OCI-M1 (cell line): ENCODE measurements at places on chromosomes 1 and 21.
A peak's percentile ranks its signal among the peaks of the same experiment; 100 is the strongest.

- DNase-seq, result no peak
Measured at GRCh38 chr1:88210103-88210787, 473.8 kb upstream of the PKN2 start.

DNA sequence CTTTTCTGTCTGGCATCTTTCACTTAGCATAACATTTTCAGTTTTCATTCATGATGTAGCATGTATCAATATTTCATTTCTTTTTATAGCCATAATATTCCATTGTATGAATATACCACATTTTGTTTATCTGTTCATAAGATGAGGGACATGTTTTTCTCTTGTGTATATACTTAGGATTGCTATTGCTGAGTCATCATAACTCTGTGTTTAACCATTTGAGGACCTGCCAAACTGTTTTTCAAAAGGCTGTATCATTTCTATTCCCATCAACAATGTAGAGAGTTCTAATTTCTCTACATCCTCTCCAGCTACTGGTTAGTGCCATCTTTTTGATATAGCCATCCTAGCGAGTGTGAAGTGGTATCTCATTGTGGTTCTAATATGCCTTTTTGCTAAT lies 26.2 kb downstream of the MPZL1 start:
- DNase-seq, result peak; percentile 68

DNA sequence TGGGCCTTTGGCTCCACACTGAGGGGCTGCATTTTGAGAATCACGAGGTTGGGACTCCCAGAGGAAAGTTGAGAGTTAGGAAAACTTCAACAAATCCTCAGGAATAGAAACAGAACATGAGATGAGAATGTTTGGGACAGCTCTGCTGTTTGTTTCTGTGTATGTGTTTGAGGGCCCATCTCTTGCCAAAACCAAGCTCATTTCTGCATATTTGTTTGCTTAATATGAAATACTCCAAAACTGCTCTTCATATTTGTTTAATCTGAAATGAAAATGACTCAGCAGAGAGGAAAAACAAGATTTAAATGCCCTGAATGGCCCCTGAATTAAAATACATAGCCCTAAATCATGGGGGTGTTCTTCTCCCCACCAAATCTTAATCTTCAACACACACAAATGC lies 78.1 kb downstream of the DDR2 start:
- DNase-seq, result no peak

DNA sequence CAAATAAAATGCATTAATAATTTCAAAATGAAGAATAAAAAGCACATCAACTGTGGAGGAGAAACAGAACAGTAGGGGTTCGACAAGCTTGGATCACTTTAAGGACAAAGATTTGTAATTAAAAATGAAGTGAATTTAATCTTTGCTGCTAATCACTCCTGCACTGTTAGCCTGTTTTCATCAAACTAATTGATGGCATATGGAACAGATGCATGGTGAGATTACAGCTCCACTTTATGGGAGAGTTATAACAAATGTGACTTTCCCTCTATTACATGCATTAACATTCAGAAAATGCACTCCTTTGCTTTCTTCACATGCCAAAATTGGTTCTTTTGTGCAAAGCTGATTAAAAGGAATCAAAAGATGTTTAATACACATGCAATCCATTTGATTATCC lies 207.2 kb upstream of the C21orf91 start:
- no peak for DNase-seq

GRCh38 chr21:15895142-15896106 lies 165.6 kb downstream of the USP25 start:
- DNase-seq, result no peak

DNA sequence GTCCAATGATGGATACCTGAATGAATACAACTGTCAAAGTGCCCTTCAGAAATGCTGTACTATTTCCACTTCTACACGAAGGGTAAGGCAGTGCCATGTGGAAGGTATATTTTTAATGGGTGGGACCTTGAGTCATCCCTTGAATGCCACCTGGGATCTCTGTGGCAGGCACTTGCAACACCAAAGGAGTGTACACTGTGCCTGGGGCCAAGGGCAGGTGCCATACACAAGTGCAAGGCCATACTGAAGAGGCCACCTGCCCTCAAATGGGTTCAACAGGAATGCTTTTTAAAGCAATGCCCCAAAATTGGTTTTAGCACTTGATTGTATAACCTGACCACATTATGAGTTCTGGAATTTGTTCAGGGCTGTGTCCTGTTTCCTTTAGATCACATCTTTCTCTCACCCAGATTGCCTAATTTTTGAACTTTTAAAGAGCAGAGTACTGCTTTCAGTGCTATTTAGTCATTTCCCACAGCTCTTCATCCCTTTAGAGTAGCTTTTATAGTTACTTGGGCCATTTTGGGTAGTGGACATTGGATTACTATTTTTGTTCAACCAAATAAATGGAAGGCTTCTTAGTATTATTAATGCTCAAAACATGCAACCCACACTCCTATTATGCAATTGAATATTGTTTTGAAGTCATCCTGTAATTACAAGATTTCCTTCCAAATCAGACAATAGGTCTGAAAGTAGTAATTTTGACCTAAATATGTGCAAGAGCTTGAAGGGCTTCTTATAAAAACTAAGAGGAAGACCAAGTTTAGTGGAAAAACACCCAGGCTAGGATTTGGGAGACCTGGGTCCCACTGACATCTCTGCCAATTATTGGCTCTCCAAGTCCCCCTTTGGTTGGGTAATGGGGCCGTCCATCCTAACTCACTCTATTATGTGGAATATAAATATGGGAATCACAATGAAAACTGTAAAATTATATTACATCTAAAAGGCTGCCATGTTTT lies 57.2 kb downstream of the LEPR start:
- peak; percentile 7 for DNase-seq

DNA sequence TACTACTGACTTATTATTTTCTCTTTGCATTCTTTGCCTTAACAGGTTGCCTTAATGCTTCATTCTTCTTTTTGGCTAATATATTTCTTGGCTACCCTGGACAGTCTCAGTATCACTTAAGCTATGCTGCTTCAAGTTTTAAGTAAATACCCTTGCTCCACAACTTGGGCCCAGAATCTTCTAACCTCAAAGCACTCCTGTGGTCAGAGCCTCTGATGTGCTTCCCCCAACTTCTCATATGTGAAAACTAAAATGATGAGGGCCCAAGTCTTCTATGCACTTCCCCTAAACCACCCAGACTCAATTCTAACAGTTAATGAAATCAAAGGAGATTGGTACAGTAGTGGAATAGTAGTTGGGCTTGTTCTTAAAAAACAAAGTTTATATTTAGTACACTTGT lies 314.1 kb downstream of the PLPP3 start:
- no peak for DNase-seq

- no peak for DNase-seq
Measured at GRCh38 chr1:30783256-30783915, 25.8 kb upstream of the LAPTM5 start.

GRCh38 chr1:202010180-202011015 lies at the start of gene ELF3:
ELF3 (plus strand) TSS chr1:202010587; CDS start chr1:202011137, 550 bp downstream.
- no peak for DNase-seq

GRCh38 chr1:19877181-19877750 lies 4.9 kb upstream of the OTUD3 start:
- no peak for DNase-seq

GRCh38 chr1:230753191-230753585 lies 6.0 kb downstream of the CAPN9 start:
- DNase-seq, result no peak

GRCh38 chr1:223240122-223240521 lies 97.1 kb upstream of the TLR5 start:
- no peak for DNase-seq

- DNase-seq, result no peak
Measured at GRCh38 chr1:12678820-12679219, 34.9 kb downstream of the AADACL4 start.

GRCh38 chr1:212513586-212513985 lies 80.9 kb downstream of the NENF start:
- DNase-seq, result no peak

GRCh38 chr1:34984435-34984792 lies 733 bp downstream of the TMEM35B start:
- DNase-seq, result peak; percentile 47

GRCh38 chr21:41703857-41704501 lies 62.9 kb downstream of the RIPK4 start:
- DNase-seq, result no peak

DNA sequence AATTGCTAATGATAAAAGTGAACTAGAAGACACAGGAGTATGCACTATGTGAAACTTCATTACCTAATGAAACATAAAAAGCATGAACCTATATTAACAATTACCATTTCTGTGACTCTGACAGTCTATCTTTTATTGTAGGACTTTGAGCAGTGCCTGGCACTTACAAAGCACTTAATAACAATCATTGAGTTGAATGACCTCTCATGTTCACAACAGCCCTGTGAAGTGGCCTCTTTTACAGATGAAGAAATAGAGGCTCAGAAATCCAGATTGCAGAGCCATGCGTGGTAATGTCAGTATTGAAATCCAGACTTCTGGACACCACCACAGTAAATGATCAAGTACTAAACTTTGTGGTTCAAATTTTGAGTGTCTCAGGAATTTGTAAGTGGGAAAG lies 326.4 kb downstream of the NTNG1 start:
- no peak for DNase-seq

GRCh38 chr1:41671116-41671755 lies 186.8 kb upstream of the EDN2 start:
- DNase-seq, result no peak

DNA sequence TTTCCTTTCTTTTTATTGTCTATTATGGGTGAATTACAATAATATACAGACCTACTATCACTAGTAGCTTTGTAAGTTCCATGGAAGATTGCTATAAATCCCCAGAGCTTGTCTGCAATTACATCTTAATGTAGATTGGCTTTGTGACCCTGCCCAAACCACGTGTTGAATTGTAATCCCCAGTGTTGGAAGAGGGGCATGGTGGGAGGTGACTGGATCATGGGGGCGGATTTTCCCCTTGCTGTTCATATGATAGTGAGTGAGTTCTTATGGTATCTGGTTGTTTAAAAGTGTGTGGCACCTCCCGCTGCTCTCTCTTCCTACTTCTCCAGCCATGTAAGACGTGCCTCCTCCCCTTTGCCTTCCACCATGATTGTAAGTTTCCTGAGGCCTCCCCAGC lies 34.9 kb upstream of the CDC42BPA start:
- no peak for DNase-seq

GRCh38 chr1:201144701-201145100 lies 9.6 kb downstream of the TMEM9 start:
- no peak for DNase-seq

DNA sequence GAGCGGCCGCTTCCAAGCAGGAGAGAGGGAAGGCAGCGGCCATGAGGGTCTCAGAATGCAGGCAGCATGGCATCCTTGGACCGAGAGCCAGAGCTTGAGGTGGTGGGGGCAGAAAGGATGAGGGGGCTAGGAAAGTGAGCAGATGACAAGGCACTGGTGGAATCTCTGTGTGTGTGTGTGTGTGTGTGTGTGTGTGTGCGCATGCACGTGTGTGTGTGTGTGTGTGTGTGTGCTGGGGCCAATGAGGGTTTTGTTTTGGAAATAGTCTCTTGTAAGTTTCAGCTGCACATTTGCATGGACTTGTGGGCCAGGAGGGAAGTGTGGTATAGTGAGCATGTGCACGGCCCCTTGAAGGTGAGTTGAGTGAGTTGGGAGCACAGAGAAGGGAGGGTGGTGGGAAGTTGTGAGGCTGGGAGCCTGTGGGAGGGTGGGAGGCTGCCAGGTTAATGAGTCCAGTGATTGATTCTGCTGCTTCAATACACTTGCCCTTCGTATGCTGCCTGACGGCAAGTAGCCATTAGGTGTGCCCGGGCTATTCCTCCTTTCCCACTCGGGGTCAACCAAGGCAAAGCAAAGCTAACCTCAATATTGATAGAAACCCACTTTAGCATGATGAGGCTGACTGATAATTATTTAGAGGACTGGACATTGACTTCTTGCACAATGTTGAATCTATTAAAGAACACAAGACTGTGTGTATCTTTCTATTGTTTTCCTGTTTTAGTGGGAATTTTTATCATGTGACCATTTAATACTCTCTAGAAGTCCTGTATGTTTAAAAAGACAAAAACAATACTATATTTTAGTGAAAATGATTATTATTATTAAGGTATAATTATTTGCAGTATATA lies 80.3 kb downstream of the PROX1 start:
- DNase-seq, result no peak

DNA sequence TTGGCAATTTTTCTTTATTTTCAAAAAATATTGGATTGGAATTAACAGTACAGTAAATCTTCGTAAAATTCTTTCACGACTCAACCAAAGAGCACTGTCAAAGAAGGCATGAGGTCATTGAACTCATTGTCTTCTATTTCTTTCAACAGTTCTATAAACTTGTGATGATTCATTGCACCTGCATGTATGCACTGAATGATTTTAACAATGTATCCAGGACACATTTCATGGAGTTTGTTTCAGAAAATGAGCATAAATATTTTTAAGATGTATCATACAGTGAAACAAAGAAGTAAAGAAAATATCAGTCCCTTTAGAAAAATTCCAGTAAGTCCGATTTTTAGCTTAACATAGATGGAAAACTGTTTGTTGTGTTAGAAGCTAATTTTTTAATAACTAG lies 33.6 kb upstream of the CD34 start:
- DNase-seq, result no peak

DNA sequence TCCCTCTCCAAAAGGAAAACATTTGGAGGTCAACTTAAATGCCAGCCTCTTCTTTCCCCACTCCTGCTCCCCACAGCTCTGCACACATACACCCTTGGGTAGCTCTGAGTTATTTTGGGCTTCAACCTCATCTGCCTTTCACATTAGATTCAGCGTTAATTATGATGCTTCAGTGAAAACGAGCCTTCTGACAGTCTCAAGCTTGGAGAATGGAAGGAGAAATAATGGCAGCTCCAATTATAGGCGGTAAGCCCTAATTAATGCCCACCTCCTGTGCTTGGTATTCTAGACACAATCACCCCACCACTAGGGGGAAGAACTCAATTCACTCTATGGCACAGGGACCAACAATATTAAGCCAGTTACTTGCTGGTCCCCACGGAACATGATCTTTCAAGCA lies 397.9 kb downstream of the BRINP2 start:
- peak; percentile 9 for DNase-seq

- no peak for DNase-seq
Measured at GRCh38 chr1:223228931-223229528, 86.0 kb upstream of the TLR5 start.

DNA sequence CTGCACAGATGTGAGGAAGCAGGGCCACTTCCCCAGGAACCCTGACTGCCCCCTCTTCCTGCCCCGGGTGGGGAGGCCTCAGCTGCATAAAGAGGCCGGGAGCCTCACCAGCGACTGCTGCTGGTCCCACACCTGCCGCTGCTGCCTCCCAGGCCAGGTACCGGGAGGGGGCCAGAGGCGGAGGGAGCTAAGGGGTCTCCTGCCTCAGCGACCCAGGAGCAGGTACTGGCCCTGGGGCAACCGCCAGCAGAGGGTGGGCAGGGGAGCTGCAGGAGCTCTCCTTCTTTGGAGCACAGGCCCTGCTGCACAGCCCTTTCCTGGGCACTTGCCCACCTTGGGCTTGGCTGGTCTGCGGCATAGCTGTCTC lies 6.8 kb downstream of the GJC2 start:
- DNase-seq, result no peak

GRCh38 chr1:243490748-243491686 lies 235.2 kb downstream of the SDCCAG8 start:
- no peak for DNase-seq
